ENCODE measurements at places on chromosomes 7 and 10.

DNA sequence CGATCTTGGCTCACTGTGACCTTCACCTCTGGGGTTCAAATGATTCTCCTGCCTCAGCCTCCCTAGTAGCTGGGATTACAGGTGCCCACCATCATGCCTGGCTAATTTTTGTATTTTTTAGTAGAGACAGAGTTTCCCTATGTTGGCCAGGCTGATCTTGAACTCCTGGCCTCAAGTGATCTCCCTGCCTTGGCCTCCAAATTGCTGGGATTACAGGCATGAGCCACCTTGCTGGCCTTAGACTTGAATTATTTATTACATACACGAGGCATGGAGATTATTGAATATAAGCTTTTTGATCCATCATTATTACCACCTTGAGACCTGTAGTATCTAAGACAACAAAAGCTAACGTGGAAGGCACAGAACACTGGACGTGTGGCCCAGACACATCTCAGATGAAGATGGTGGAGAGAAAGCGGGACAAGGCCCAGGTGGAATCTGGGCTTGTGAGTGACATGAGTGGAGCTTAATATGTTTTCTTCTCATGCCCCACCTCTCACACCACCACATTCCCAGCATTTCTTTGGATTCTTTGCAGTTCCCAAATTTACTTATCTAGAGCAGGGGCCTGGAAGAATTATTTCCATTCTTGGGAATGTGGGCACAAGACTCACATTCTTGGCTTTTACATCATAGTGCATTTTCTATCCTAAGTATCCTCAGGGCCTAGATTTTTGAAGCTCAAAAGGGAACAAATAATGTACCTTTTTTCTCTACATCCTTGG is 76.6 kb downstream of the SUGCT start:
- DNase-seq, result no peak

GRCh38 chr7:77575187-77575586 is 38.1 kb downstream of the PTPN12 start:
- no peak for DNase-seq

DNA sequence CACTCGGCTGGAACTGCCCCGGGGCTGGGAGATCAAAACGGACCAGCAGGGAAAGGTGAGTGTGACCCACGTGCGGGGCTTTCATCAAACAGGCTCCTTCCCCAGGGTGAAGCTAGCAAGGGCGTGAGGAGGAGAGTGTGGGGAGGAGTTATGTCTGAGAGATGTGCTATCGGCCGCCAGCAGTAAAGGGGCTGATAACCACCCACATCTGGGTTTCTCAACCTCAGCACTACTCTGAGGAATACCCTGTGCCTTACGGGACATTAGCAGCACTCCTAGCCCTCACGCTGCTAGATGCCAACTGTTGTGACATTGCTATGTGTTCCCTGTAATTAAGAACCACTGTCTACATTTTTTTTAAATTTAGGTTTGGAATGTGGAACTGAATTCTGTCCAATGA is 113.9 kb upstream of the STK17A start:
- DNase-seq, result no peak

- DNase-seq, result no peak
Observed at GRCh38 chr10:71984126-71984808, 20.1 kb downstream of the CHST3 start.

- DNase-seq, result no peak
Observed at GRCh38 chr10:80945264-80945880, 407.7 kb downstream of the SH2D4B start.

DNA sequence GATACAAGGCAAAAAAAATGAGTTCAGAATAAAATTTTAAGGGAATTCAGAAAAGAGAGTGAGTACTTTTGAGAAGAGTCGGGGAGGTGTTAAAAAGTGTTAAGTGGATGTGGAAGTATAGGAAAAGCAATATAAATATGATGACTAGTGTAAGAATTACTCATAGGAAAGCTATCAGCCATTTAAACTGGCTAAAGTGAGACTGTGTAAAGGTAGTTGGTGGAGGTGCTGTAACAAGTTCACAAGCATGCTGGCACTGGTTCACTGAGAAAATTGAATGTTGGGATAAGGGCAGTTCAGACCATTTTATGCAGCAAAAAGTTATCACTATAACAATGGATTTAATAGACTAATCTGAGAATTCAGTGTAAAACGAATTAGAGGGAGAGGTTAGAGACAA is 179.0 kb upstream of the DKK1 start:
- DNase-seq, result no peak

GRCh38 chr7:45593121-45593541 is 19.0 kb downstream of the ADCY1 start:
- no peak for DNase-seq

DNA sequence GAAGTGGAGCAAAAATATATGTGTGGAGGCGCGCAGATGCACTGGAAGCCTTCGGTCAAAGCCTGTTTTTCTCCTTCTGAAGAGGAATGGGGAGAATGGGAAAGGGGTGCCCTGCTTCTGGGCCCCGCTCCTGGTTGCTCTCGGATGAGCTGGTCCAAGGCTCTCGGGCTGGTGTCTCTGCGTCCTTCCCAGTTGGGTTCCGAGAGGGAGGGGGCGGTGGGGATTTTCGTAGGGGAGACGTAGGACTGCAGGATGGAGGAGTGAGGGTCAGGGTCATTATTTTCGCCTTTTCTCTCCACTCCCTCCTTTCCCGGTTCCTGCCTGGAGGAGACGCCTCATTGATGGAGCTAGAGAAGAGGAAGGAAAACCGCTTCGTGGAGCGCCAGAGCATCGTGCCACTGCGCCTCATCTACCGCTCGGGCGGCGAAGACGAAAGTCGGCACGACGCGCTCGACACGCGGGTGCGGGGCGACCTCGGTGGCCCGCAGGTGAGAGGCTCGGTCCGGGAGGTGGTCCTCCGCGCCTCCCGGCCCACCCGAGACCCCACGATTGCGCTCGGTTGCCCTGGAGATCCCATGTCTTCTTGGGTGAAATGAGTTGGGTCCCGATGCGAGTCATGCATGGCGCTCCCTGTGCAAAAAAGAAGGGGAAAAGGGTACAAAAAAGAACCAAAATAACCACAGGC is 790 bp downstream of the ADAM22 start:
- no peak for DNase-seq

DNA sequence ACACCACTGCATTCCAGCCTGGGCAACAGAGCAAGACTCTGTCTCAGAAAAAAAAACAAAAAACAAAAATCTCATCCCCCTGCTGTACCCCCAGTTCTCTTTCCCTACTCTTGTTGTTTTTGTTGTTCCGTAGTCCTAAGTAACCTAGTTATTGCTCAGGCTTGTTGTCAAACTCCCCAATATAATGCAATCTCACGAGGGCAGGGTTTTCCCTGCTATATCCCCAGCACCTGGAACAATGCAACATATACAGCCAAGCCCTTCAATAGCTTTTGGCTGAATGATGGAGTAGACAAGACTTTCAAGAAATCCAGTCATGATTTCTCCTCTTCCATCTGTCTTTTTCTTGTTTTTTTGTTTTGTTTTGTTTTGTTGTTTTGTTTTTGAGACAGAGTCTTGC is 10.2 kb downstream of the ACSL5 start:
- DNase-seq, result no peak

DNA sequence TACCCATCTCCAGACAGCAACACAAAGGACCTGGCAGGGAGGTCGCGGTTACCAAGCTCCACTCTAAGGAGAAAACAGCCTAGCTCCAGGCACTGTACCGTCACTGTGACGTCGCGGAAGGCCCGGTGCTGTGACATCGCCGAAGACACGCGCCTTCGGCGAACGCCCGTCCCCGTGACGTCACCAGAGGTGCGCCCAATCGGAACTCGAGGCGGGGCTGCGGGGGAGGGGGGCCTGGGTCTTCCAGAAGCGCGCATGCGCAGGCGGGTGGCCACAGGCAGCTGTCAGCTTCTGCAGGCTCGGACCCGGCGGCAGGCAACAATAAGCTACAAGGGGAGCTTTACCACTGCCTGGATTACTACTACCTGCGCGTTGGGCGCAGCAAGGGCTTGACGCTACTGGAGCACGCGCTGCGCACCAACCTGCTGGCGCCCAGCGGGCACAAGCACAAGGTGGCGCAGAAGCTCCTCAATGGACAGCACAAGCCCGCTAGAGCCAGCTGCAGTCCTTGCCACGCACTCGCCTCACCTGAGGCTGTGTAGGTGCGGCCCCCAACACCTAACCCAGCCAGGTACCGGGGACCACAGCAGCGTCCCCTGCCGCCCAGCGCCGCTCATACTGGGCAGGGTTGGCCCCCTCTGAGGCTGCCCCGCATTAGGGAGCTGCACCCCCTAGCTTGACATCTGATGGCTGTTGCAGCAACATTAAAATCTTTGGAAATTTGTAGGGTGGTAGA is 208.4 kb downstream of the TPST1 start:
- DNase-seq, result peak; percentile 81

DNA sequence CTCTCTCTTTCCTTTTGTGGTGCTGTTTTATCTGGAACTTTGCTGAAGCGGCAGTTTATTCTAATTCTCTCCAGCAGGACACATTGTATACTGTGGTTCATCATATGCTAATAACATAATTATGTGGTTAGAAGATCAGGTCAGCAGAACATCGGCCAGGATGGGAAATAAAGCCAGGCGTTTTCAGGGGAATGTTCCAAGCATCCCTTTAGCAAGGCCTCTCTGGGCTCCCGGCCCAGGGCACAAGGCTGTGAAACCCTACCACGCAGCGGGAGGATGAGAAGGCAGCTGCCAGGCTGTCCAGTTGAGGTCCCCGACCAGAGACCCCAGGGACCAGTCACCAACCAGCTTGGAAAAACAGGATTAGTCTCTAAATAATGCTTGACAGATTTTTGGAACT is 112.2 kb upstream of the GALNT17 start:
- no peak for DNase-seq

- DNase-seq, result no peak
Observed at GRCh38 chr10:121514141-121514865, 83.9 kb downstream of the FGFR2 start.

DNA sequence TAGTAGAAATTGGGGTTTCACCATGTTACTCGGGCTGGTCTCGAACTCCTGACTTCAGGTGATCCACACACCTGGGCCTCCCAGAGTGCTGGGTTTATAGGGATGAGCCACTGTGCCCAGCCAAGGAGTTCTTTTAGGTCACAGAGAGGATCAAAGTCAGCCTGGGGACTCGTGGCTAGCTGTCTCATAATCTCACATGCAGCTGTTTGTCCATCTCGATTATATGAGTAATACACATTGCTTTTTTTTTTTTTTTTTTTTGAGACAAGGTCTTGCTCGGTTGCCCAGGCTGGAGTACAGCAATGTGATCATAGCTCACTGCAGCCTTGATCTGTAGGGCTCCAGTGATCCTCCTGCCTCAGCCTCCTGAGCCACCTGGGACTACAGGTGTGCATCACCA is 2.2 kb downstream of the IFT22 start:
- no peak for DNase-seq

GRCh38 chr10:110779489-110779888 is 92.2 kb upstream of the PDCD4 start:
- DNase-seq, result no peak

GRCh38 chr7:70810558-70811139 is 321.3 kb upstream of the GALNT17 start:
- DNase-seq, result no peak

DNA sequence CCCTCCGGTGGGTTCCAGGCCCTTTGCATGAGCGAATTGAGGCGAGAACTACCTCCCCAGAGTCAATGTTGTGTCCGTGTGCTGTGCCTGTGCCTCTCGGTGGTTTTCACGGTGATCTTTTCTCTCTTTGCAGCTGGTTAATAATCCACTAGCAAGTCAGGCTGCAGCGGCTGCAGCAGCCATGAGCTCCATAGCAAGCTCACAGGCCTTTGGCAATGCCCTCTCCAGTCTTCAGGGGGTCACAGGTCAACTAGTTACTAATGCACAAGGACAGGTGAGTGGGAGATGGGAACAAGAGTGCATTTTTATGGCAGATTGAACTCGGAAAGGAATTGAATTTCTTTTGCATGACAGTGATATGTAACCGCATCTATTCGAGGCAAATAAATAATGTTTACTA is 159.7 kb upstream of the YAE1 start:
- no peak for DNase-seq

DNA sequence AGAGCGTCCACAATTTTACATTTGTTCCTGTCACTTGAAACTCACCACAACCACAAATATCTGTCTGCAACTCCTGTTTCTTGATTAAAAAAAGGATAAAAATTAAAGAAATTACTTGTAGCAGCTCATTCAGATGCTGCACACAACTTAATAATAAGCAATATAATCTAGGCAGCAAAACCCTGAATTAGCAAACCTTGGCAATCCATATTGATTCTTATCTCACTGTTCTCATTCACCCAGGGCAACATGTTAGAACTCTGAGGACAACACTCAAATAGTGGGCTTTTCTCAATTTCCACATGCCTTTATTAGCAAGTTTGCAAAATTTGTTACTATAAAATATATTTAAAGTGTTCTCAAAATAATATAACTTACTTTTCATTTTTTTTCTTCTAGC is 38.9 kb downstream of the BAZ1B start:
- no peak for DNase-seq

DNA sequence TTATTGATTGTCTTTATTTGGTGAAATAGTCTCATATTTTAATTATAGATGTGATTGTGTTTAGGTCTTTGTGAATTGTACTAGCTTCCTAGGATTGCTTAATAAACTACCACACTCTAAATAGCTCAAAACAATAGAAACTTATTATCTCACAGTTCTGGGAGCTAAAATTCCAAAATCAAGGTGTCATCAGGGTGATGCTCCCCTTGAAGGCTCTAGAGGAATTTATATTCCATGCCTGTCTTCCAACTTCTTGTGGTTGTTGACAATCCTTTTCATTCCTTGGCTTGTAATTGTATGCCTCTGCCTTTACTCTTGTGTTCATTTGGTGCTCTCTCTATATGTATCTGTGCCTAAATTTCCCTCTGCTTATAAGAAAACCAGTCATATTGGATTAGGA is 155.3 kb upstream of the AKR1E2 start:
- no peak for DNase-seq

- DNase-seq, result no peak
Observed at GRCh38 chr7:78398576-78398975, 600.0 kb downstream of the PHTF2 start.

DNA sequence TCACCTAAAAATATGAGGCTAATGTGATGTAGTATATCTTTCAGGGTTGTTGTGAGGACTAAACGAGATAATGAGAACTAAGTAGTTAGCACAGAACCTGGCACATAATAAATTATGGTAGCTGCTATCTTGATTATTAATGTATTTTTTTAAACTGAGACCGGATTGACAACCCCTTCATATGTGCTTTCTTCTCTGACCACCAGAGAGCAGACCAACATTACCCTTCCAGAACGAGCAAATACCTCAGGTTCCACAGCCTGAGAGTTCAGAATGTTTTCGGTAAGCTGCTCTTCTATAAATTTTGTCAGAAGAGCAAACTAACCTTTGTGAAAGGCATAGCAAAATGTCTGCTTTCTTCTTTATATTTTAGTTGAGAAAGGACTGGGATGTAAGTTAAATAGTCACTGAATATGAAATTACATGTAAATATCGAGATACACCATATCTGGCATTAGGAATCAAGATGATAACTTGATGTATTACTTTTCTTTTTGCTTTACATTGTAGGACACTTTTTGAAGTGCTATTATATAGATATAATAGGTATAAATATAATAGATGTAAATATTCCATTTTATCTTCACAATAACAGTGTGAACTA is 13.6 kb upstream of the BPGM start:
- peak; percentile 69 for DNase-seq
